DMS153 (cell line): ENCODE measurements at places on chromosomes 7 and 10.

- no peak for DNase-seq
Observed at GRCh38 chr7:1858435-1859265, 188.6 kb downstream of the ELFN1 start.

DNA sequence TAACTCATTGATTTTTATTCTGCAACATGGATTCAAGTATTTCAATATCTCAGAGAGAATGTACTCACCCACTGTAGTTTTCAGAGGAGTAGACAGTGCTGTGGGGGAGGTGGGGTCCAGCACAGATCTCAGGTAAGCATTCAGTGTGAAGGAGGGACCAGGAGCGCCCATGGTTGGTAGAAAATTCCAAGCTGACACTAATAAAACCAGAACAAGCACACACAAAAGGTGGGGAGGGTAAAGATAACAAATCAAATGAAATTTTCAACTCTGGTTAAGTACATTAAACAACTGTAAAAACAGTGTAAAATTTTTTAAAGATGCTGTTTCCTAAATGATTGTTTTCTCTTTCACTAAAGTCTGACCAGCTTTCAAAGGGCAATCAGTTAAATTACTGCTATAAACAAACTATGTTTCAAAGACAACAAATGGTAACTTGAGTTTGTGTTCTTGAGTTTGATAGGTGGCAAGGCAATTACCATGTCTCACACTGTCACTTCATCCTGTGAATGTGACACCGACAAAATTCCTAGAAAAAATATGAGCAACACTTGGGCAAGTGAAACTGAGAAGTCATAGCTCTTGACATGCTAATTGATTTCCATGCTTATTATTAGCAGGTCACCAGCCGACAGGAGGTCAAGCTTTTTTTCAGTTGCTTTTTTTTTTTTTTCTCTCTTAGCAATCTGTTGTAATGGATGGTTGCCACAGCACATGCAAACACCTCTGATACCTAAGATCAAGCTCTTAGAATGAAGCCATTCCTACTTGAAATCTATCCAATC, 205.8 kb upstream of the SLC26A5 start:
- DNase-seq: no peak

DNA sequence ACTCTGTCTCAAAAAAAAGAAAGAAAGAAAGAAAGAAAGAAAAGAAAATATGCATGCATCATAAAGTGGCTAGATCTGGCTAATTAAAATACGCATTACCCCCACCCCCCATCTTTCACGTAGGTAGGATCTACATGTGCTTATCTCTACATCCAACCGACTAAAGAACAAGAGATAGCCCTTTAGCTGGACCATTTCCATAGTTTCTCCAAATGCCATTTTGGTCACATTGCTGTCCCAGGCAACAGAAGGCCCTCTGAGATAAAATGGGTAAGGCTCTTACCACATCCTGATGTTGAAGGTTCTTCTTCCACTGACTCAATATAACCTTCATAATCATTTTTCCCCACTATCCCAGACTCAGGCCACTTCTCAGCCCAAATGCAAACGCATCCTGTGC, 31.5 kb downstream of the PIK3AP1 start:
- no peak for DNase-seq

DNA sequence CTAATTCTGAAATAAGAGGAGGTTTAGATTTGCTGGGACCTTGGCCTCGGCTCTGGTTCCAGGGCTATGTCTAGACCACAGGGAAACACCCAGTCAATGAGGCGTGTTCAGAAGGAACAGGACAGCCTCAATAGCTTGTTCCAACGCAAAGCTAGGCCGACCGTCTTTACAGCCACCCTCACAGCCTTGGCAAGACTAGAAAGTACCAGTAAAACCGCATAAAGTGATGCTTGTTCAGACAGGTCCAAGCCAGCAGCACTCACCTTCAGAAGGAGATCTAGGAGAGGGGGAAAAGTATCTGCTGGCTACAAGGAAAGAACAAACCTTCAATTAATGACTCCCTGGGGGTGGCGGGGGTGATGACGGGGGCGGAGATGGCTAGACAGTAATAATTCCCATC, 50.1 kb upstream of the LMTK2 start:
- DNase-seq: no peak

DNA sequence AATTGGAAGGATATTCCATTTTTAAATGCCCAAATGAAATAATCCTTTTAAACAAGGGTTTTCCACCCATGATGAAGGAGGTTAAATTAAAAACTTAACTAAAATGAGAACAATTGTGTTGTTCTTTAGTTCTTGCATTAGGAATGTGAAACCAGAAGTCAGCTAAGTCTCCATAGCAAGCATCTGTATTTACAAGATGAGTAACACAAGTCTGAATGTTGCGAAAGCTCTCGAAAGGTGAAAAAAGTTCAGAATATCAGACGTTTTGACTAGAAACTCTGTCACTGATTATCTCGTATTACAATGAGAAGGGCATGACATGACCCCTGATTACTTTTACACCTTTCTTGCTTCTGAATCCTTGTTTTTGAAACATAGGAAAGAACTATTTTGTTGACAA, 149.6 kb downstream of the BICC1 start:
- no peak for DNase-seq

DNA sequence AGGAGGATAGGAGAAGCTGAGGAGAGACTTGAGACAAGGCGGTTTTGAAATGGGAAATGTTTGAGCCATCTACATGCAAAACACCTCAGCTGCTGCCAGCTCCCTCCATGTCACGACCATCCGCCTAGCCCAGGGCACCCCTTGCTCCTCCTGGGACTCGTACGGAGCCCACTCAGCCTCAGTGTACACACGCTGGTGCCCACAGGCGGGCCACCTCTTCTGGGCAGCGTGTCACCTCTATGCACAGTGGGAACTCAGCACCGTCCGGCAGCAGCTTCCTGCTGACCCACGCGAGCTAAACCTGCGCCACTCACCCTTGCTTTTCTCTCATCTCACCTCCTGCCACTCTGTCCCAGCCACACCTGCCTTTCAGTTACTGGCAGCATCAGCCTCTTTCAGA, 108.3 kb downstream of the GALNT11 start:
- DNase-seq: no peak

GRCh38 chr10:49627644-49628247, 13.9 kb downstream of the CHAT start:
- no peak for DNase-seq

DNA sequence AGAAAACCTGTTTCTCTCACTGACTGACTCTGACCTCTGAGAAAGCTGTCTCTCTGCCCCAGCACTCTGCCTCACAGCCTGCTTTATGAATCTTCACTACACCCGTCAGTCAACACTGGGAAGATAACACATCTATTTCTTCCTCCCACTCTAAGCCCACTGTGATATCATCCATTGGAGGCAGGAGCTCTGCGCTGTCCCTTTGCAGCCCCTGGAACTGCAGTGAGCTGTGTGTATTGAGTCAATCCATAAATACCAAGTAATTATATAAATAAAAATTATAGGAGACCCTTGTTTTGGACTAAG, 17.2 kb upstream of the FXYD4 start:
- DNase-seq: no peak

GRCh38 chr7:43729924-43730248, 563 bp upstream of the COA1 start:
- DNase-seq: no peak

GRCh38 chr7:45061806-45062425, 26.9 kb downstream of the NACAD start:
- DNase-seq: no peak
